ENCODE measurements at places on chromosomes 5 and 9.
A peak's percentile ranks its signal among the peaks of the same experiment; 100 is the strongest.

DNA sequence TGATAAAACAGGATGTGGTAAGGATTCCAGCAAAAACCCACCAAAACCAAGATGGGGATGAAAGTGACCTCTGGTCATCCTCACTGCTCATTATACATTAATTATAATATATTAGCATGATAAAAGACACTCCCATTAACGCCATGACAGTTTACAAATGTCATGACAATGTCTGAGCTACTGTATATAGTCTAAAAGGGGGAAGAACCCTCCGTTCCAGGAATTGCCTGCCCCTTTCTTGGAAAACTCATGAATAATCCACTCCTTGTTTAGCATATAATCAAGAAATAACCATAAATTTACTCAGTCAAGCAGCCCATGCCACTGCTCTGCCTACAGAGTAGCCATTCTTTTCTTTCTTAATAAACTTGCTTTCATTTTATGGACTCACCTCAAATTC, 96.4 kb upstream of the VLDLR start:
- no peak for DNase-seq

GRCh38 chr9:69532396-69532795, 139.8 kb downstream of the APBA1 start:
- no peak for DNase-seq

GRCh38 chr9:133862585-133863256, 124.6 kb upstream of the SARDH start:
- no peak for DNase-seq

DNA sequence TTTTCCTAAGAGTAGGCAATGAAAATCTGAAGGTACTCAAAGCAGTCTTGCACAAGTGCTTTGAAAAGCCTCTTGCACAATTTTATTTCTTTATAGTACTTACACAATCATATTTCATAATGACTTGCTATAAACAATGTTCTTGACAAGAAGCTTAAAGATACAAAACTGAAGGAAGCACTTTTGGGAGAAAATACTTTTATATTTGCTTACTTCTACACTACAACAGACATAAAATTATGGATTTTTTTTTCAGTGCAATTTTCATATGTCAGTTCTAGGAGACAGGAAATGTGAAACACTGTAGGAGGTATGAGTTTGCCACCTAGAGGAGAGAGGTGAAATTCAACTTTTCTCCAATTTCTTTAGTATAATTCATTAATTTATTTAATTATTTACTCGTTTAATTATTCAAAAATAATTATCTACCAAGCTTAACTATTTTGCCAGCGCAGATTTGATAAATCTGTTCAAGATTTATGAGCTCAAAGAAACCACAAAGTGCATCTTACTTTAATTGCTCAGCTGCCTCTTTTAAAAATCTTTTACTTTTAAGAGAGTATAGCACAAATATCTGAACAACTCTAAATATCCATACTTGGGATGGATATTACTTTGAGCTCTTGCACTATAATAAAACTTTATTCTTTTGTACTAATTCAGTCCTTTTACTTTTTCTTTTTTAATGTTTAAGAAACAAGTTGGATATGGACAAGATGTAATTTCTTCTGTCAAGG, 29.0 kb upstream of the CDKN2B start:
- no peak for DNase-seq

- DNase-seq: peak; percentile 36
Measured at GRCh38 chr9:69223605-69224004, 49.5 kb downstream of the TJP2 start.

- DNase-seq: no peak
Measured at GRCh38 chr5:321230-321725, at the start of gene AHRR. Gene AHRR (plus strand): TSS chr5:321714. CDS start chr5:343903, 22,189 bp downstream.

- DNase-seq: no peak
Measured at GRCh38 chr5:119074419-119074818, 3.5 kb downstream of the DMXL1 start.

- DNase-seq: no peak
Measured at GRCh38 chr9:125119643-125120286, 23.6 kb downstream of the SCAI start.

- peak; percentile 3 for DNase-seq
Measured at GRCh38 chr9:103867886-103868285, 226.2 kb upstream of the SMC2 start.

DNA sequence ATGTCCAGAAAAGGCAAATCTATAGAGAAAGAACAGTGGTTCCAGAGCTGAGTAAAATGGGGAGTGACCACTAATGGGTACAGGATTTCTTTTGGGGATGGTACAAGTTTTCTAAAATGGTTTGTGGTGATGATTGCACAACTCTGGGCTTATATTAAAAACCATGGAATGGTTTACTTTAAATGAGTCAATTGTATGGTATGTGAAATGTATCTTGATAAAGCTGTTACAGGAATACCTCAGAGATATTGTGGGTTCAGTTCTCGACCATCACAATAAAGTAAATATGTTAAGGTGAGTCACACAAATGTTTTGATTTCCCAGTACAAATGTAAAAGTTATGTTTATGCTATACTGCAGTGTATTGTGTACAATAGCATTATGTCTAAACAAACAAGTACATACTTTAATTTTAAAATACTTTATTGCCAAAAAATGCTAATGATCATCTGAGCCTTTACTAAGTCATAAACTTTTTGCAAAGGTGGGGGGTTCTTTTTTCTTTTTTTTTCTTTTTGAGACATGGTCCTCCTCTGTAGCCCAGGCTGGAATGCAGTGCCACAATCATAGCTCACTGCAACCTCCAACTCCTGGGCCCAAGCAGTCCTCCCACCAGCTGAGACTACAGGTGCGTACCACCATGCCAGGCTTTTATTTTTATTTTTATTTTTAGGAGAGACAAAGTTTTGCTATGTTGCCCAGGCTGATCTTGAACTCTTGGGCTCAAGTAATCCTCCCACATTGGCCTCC, 65.9 kb downstream of the SHOC1 start:
- peak; percentile 85 for DNase-seq

- no peak for DNase-seq
Measured at GRCh38 chr9:76629205-76629990, 134.8 kb upstream of the PCA3 start.

GRCh38 chr9:99748676-99749075, 73.0 kb upstream of the NR4A3 start:
- DNase-seq: no peak

DNA sequence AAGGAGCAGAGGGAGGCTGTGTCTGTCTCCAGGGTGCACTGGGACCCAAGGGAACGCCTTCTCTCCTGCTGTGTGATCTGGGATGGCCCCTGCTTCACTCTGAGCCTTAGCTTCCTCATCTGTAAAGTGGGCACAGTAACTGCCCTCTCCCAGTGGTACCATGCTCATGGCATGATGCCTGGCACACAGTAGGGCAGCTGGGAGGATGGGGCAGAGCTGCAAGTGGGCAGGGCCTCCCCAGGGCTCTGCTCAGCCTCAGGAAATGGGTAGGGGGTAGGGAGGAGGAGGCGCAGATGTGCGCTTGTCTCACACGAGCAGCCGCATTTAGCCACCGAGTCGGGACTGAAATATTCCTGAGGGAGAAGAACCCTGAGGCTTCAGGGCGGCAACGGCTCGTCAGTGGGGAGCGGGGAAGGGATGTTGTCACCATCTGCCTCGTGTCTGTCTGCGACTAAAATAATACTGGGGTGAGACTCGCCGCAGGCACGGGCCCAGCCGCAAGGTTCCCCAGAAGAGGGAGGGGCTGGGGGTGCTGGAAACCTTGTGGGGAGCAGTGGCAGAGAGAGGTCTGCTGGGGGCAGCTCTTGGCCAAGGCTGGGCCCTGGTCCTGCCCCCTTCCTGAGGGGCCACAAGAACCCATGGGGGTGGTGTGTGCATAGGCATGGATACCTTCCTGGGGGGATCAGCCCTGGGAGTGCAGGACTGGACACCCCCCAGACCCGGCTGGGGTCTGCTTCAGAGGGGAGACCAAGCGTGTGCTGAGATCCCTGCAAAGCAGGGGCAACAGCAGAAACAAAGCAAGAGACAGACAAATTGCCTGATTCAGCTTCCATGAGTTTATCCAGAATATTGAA, 55.2 kb upstream of the PSD2 start:
- no peak for DNase-seq

DNA sequence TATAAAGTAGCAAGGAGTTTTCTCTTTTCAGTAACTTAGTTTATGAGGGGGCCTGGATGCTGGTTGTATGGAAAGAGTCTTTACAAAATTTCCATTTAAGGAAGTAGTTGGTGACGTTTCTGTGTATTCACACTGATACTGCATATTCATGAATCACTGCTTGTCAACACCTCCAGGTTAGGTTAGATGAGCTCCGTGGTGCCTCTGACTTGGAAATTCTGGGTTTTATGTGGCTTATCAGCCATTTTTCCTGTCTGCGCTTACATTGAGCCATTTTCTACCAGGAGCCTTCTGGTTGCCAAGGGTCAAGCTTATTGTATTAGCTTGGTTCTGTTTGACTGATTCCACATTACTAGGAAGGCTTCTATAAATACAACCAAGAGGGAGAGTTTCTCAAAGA, 128.3 kb downstream of the SLC28A3 start:
- no peak for DNase-seq

DNA sequence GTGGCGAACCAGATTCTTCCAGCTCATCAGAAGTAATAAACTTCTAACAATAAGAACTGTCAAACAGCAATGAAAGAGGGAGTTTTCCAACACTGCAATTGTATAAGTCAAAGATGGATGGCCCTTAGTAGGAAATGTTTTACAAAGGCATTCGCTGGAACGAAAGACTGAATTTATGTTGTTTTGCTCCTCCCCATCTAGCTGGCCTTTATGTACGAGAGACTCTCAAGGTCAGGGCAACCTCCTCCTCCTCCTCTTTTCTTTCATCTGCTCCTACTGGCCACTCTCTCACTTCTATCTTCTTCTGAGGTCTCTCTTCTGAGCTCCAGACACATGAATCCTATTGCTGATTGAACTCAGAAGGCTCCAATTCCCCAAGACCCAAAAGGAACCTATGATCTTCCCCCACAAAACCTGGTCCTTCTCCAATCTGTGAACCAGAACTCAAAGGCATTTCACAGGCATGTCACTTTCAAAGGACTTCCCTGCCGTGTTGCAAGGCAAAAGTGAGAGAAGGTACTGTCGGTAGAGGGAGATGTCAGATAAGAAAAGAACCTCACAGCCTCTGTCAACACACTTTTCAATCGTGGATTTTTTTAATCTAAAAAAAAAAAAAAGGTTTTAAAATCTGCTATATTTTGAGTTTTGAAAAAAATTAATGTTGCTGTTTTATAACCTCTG, 28.5 kb upstream of the PUM3 start:
- DNase-seq: peak; percentile 10

DNA sequence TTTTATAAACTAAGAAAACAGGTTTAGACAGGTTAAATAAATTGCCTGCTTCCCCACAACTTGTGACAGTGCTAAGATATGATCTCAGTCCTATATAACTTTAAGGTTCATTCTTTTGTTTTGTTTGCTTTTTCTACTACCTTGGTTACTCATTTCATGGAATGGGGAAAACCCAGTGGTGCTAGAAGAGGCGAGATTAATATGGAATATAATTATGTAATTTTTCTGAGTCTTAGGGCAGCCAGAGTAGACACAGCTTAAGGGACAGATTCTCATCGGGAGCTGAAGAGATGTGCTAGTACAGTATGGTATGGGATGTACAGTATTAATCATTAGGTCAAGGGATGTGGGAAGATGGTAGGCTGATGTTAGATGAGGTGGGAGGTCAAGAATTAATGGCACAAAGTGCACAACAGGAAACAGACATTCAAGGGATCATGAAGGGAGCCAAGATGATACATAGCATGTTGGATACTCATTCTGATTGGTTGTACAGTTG, 6.2 kb downstream of the TRIM32 start:
- no peak for DNase-seq

DNA sequence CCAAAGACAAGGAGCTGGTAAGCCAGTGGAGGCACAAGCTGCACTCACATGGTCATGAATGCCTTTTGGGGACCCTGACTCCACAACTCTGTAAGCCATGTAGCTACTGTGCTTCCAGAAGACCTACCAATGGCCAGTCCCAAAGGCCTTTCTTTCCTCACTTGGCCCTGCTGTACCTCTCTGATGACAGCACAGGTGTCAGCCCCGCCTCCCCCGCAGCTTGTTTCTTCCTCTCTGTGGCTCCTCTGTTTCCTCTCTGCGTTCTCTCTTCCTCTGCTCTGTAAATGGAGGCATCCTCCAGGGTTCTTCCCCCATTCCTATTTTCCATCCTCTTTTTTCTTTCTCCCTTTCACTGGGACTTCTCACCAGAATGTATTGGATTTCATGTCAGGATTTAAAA, 26.7 kb downstream of the SH3TC2 start:
- DNase-seq: no peak

GRCh38 chr5:146079695-146080373, 25.5 kb downstream of the PLAC8L1 start:
- no peak for DNase-seq

- DNase-seq: no peak
Measured at GRCh38 chr5:54944364-54944763, 41.0 kb downstream of the ESM1 start.

DNA sequence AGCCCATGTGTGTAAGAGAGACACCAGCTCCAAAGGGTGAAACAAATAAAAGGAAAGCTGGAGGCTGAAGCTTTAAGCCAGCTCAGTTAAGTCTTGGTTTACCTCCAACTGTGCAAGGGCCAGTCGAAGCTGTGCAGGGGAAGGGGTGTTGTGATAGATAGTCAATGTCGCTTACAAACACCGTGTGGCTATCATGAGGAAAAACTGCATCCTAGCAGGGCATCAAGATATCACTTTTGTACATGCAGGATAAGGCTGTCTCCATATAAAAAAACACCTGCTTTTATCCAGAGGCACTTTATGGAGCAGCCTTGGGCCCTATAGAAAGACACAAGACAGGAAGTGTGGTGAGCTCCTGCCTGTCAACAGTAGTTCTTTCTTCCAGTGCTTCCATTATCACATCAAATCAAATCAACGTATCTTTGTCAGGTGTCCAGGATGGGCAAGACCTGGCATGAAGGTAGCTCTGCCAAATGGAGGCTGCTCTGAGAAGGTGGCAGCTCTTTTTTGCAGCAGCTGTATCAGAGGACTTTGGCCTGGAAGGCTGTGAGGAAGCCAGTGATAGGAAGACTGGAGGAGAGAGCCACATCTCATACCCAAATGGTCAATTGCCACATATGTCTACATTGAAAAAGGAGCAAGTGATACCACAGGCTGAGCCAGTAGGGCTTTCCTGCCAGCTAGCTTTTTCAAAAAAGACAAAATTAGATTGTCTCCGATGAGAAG, 29.3 kb upstream of the SELENOP start:
- DNase-seq: no peak

DNA sequence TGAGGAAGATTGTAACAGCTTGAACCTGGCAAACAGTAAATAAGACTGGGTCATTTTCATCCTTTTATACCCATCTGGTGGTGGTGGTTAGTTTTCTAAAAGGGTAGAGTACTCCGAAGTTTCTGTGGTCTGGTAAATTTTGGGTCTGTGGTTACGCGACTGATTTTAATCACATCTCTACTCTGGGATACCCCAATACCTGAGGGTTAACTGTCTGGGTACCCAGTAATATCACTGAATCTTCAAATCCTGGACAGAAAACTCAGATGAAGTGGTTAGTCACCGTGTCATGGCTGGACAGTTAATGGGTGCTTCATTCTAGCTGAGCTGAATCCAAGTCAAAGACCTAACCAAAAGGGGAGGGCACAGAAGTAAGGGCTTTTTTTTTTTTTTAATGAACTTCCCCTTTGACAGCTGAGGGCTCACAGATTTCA, 474.2 kb downstream of the GADD45G start:
- no peak for DNase-seq
